Stimulated activated CD4-positive, alpha-beta T cell treated with anti-CD3 and anti-CD28 coated beads, Interleukin-15, amount 100 ng/mL, for 1 hour (primary cell): ENCODE measurements at places on chromosomes 12 and 14.

DNA sequence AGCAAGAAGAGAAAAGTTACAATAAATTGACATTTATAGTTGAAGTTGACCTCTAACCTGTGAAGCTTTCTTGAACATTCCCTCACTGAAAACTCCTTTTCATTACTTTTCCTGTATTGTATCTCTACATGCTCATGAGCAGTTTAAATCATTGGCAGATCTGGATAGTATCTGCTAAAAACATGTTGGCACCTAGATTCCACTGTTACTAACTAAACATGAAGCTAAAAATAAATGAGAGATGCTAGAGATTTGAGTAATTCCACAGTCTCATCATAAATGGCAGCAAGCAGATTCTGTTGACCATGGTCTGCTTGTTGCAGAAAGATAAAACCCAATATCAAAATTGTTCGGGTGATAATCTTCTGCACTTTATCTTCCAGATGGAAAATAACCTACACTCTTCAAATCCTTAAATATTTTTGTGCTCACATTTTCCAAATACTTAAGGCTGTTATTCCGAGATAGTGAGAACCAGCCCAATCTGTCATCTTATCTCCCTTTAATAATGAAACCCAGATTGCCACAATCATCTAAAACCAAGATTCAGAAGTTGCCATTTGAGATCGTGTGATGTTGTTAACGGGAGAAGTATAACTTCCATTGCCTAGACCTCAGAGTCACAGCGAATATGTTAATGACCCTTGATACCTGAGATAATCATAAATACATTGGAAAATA, 171.0 kb upstream of the DAAM1 start:
- DNase-seq: no peak

GRCh38 chr14:91317381-91318308, 73.1 kb upstream of the GPR68 start:
- peak; percentile 65 for DNase-seq

- no peak for DNase-seq
Measured at GRCh38 chr14:95256002-95256775, 63.5 kb downstream of the CLMN start.

DNA sequence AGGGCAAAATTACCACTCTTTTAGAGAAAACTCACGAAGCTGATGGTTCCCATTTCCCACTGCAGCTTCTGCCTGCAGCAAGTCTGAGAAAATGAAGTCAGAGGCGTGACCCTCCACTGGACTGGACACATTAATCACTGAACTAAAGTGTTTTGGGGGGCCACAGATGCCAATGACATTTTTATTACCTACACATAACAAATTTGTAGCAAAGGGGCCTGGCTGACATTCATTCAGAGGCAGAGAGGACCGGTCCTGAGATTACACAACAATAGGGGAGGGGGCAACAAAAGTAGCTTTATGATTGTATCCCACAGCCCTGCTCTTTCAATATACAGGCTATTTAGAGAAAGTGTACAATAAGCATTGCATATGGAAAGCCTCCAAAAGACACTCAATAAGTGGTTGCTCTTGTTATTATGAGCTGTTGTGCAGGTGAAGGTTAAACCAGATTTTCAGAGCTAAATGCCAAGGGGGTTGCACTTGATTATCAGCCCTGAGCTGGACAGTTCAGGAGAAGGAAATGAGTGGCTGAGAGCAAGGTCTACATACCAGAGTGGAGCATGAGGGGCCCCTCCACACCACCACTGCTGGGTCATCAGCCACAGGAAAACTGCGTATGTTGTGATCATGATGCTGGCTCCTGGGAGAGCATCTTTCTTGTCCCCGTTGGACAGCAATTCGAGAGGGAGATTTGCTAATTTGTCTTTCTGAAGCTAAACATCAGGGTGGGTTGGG, 41.5 kb upstream of the CCDC60 start:
- no peak for DNase-seq

DNA sequence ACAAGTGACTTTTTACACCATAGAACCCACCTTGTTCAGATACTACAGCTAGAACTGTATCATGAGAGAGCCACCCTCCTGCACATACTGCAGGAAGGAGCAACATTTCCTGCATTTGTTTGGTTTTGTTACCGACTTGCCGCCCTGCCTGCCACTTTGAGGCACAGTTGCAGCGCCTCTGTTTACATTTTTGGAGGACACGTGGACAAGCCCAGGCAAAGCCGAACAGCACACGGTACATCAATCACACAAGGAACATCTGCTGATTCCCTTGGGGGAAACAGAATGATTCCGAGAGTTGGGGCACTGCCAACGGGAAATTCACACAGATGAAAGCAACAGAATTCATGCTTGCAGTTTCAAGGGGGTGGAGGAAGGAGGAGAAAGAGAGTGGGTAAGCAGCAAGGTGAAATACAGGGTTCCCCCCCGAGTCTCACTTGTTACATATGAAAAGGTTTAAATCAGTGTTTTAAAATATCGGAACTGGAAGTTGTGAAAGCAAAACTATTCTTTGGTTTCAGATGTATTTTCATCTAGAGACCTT, 110.7 kb downstream of the BTG1 start:
- no peak for DNase-seq

DNA sequence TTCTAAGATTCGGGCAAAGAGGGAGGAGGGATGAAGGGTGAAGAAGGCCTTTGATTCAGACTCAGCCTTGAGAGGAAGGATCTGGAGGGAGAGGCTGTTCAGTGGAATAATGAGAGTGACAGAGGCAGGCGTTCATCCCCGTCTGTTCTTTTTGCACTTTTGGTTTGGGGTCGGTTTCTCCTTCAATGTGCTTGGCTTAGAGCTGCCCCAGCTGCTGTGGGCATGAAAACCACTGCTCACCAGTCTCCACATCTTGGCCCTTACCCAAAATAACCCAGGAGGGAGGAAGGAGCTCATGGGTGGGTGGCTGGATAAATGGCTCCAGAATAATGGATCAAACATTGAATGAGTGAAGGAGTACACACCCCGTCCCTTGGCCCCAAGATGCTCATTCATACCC, 261.7 kb upstream of the FKBP4 start:
- DNase-seq: no peak

- no peak for DNase-seq
Measured at GRCh38 chr14:89458713-89459420, 41.8 kb upstream of the FOXN3 start.

GRCh38 chr14:71482671-71483070, 449.6 kb upstream of the RGS6 start:
- DNase-seq: no peak

GRCh38 chr12:14982562-14982961, 9.7 kb downstream of the PDE6H start:
- DNase-seq: no peak

DNA sequence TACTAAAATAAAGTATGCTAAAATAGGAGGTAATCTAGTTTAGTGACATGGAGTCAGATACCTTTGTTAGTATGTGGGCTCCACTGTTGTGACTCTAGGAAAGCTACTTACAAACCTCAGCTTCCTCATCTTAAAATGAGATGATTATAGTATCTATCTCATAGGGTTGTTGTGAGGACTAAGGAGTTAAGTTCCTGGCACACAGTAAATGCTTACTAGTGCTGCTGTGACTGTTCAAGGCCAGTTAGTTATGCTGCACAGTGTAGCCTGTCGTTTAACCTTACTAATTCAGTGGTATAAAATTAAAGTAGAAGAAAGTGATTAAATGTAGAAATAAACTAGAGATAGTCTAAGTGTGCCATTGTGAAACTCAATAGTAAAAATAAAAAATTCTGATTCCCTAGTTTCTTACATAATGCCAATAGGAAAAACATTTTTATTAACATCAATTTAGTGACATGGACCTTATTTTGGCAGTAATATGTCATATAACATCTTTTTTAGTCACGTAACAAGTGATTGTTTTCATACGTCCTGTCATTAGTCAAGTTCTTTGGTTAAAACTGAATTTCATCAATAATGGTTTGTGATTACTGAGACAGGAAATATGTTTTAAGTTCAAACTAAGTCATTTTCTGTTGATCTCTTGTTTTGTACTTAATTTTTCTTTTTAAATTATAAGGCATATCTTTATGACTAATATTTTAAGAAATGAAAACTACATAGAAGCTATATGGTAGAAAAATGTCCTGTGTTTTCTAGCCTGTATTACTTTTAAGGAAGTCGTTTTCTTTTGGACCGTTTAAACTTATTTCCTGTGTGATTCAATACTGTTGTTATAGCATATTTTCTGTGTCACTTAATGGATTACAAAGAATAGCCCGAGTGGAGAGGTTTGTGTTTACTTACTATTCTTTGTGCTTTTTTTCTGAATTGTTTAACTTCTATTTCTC, 74.0 kb downstream of the PCNX1 start:
- no peak for DNase-seq
